ENCODE measurements at places on chromosomes 3 and 15.

- DNase-seq, result no peak
These were observed 24.9 kb upstream of the GLCE start for GRCh38 chr15:69135499-69135898.

DNA sequence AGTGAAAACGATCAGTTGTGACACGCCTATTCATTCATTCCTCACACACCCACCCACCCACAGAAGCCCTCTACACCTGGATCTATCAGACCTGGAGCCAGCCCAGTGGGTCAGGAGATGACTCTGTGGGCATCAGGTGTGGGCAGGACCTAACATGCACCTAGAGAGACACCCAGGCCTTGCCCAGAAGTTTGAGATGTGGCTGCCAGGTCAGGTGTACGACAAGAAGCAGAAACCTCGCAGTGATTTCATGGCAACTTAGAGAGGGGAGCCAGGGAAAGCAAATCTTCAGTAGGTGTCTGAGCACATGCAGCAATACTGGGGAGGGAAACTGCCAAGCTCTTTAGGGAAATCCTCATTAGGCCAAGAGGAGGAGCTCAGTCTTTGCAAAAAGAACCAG lies 264.7 kb upstream of the ROPN1 start:
- no peak for DNase-seq

DNA sequence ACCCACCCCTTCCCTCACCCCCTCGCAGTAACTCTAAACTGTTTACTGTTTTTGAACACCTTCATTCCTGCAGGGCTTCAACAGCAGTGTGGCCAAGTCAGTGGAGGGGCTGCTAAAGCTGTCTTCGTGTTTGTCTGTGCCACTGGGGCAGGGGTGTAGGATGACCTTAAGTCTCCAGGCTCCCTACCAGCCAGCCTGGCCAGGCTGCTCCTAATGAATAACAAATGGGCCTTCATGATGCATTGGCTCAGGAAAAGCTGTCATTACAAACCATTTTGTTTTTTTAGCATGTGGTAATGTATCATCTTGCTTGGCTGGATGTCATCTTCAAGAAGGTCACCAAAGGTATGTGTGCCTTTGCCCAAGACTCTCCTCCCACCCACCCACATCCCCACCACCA lies 372.2 kb upstream of the WNT5A start:
- no peak for DNase-seq

- DNase-seq, result no peak
These were observed 53.1 kb downstream of the DNASE1L3 start for GRCh38 chr3:58157700-58158099.

DNA sequence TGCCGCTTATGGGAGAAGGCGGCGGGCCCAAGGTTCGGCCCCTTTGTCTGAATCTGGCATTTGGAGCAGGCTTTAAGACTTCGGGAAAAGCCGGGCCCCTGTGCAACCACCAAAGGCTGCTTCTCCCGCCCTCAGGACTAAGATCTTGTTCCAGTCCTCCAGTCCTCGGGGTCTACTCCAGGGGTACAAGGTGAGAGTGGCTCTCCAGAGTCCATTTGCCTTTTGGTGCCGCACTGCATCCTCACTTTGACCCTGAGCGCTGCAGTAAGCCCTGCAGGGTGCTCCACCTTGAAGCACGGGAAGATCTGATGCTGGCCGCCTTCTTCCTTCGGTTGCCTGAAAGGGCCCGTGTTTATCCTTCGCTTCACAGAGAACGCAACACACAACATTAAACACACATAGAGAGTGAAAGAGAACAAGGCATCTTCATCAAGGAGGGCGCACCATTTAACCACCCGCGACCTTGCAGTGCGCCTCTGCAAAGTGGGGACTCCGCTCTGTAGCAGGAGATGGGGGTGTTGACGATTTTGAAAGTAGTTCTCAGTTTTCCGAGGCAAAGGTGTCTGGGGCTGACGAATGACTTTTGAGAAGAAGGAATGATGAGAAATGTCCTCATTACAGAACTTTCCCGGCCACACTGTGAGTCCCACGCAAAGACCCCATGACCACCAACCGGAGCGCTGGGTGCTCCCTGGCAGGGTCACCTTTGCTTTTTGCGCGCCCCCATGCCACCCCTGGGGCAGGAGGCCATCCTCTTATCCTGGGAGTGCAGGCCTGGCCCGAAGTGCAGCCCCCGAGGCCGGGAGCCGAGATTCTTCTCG lies 1.0 kb downstream of the PIGZ start:
- DNase-seq, result no peak

GRCh38 chr15:58994906-58995453 lies 7.5 kb downstream of the RNF111 start:
- DNase-seq, result no peak

GRCh38 chr3:125589547-125590122 lies 5.7 kb downstream of the OSBPL11 start:
- peak; percentile 7 for DNase-seq

- DNase-seq, result no peak
These were observed 29.5 kb downstream of the EHD4 start for GRCh38 chr15:41942886-41943285.

GRCh38 chr3:102189956-102190723 lies 244.7 kb upstream of the ZPLD1 start:
- DNase-seq, result no peak

- DNase-seq, result no peak
These were observed 41.9 kb upstream of the MITF start for GRCh38 chr3:69697381-69697780.

DNA sequence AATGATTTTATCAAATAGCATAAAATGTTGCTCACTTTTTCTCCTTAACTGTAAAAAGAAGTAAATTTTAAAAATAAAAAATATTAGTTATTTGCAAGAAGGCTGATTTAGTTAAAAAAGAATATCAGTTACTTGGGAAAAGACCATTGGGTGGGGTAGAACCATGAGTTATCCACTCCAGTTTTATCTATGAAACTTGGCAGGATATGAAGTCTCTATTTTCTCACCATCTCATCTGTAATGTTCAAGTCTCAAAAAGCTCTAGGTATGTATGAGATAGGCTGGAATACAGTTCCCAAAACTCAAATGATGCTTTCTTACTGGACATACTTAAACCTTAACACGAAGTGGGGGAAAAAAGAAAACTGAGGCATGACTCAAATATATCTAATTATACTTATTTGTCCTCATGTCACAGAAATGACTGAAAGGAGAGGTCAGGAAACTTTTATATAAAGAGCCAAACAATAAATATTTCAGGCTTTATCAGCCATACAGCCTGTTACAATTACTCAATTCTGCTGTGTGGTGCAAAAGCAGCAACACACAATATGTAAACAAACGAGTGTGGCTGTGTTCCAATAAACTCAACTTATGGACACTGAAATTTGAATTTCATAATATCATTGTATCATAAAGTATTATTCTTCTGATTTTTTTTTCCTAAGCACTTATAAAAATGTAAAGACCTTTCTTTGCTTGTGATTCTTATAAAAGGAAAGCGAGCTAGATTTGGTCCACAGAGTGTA lies 131.8 kb downstream of the TBL1XR1 start:
- DNase-seq, result no peak

DNA sequence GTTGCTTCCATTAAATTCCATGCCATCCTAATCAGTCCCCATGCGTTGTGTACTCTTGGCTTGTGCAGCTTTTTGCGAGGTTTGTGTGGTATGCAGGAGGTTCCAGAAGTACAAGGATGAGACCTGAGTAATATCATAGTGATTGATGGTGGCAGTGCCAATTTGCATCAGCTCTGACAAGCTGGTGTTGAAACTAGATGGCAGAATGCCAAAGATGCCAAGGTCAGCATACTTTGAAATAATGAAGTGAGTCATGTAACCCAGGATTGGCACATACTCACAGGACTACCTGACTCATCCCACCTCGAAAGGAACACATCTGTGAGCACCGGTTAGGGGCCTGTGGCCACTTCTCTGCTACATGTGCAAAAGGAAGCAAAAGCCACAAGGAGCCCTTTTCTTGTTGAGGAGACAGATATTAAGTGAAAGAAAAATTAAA lies 14.3 kb downstream of the KAT2B start:
- no peak for DNase-seq

GRCh38 chr15:27111323-27111722 lies 140.3 kb downstream of the GABRG3 start:
- no peak for DNase-seq

GRCh38 chr3:42375121-42375800 lies 35.1 kb downstream of the LYZL4 start:
- DNase-seq, result peak; percentile 33

- no peak for DNase-seq
These were observed 109.7 kb downstream of the LRRK1 start for GRCh38 chr15:101028772-101029438.

- peak; percentile 94 for DNase-seq
These were observed 72.6 kb downstream of the MYO1E start for GRCh38 chr15:59299929-59300617.

DNA sequence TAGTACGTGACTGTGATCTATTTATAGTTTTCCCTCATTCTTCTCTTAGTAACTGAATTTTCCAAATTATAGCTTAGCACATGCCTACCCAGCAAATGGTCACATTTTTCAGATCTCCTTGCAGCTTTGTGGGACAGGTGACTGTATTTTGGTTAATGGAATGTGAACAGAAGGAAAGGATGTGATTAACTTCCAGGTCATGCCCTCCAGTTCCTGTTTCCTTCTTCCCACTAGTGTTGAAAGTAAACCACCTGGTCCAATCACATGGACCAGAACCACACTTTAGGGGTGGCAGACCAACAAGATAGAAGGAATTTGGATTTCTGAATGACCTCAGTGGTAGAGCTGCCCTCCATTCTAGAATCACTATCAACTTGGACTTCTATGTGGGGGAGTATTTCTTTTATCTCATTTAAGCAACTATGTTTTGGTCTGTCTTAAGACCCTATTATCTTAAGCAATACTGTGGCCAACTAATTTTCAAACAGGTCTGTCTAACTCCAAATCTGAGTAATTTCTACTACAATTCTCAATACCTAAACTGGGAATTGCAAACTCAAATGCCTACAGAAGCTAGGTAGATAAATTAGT lies 76.0 kb upstream of the TSC22D2 start:
- peak; percentile 4 for DNase-seq

DNA sequence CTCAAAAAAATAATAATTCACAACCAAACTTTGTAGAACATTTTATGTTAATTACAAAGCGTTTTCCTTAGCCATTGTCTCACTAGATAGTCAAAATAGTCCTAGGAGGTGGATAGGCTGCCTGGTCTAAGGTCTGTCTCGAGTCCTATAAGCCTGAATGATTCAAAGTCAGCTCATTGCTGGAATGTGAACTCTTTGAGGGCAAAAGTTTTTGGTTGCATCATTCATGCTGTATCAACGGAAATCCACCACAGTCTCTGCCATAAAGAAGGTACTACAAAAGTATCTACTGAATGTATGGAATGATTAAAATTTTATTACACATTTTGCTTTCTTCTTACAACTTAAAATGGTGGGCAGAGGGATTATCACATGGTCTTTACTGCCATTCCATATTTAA lies 387.3 kb upstream of the RARB start:
- no peak for DNase-seq

GRCh38 chr3:99713440-99713839 lies 75.0 kb downstream of the COL8A1 start:
- DNase-seq, result no peak

DNA sequence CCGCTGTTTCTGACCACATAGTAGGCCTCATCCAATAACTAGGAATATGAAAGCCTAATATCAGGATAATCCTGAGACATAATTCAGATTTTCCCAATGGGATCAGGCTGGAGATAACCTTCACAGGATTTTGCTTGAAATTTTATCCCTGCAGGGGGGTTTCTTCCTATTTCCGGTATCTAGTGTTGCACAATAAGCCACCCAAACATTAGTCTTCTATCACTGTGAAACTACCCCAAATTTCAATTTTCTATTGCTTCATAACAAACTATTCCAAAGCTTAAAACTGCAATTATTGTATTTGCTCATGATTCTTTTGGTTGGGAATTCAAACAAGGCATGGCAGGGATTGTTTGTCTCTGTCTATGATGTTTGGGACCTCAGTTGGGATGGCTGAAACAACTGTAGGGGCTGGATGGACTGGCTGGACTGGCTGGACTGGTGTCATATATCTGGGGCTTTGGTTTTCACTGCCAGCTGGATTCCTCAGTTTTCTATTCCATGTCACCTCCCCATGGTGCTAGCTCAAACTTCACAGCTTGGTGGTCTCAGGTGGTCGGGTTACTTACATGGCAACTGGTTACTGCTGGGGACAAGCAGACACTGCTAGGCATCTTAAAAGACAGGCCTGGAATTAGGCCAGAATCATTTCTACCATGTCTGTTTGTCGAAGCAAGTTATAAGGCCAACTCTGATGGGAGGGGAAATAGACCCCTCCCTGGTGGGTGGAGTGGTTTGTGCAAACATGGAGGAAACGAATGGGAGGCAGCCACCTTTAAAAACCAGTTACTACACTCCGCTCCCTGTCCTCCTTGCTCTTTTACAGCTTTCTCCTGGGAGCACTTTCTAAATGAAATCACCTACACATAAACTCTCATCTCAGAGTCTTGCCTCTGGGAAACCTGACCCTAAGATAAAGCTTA lies 88.2 kb upstream of the STT3B start:
- DNase-seq, result no peak

GRCh38 chr3:120524171-120524923 lies 71.8 kb upstream of the NDUFB4 start:
- DNase-seq, result peak; percentile 60

DNA sequence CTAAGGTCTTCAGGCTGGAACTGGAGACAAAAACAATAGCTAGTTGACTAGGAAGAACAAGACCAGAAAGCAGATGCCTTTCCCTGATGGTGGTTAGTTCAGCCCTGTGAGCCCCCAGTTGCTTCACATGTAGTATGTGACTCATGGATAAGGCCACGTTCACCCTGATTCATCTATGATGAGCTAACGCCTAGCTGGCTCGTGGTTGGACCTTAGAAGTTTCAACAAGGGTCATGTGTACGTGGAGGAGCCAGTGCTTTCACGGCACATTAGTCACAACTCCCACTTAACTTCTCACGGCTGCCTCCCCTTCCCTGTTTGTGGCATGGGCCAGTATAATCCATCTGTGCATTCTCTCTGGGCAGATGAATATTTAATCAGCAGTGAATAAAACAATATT lies 20.6 kb downstream of the COL8A1 start:
- DNase-seq, result no peak

- DNase-seq, result peak; percentile 70
These were observed 14.2 kb upstream of the CAND2 start for GRCh38 chr3:12782172-12782815.

- no peak for DNase-seq
These were observed 135.9 kb downstream of the TBL1XR1 start for GRCh38 chr3:177061369-177061768.

DNA sequence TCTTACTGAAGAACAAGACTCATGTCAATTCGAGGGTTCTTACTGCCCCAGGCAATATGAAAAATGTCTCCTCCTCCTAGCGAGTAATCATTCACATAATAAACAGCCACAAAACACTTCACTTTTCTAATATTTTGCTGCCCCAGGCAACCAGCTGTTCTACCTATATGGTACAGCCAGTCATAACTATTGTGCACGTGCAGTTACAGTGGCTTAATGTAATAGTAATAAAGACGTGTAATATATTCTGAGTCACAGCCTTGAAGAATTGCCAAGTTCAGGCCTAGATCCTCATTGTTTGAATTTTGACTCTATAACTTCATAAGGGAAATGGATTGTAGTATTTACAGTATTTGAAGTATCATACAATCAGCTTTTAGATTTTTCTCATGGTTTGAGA lies 1250.0 kb upstream of the GBE1 start:
- no peak for DNase-seq

Measured in OCI-M1 (cell line).